Iris pigment epithelial cell (primary cell): ENCODE measurements at places on chromosomes 13 and 19.

DNA sequence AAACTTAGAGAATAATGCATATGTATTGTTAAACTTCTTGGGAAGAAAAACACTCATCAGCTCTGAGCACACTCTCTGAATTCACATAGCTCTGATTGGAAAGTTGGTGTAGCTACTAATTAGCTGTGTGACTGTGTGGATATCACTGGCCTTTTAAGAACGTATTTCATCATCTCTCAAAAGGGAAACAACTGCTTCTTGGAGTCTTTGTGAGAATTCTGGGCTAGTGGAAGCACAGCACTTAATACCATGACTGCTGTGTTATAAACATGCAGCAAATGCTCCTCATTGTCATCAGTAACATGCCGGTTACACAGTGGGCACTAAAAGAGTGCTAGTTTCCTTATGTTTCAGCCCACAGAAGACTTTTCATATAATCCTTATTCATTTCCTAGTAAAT lies 220.9 kb upstream of the CSNK1A1L start:
- peak; percentile 52 for DNase-seq

DNA sequence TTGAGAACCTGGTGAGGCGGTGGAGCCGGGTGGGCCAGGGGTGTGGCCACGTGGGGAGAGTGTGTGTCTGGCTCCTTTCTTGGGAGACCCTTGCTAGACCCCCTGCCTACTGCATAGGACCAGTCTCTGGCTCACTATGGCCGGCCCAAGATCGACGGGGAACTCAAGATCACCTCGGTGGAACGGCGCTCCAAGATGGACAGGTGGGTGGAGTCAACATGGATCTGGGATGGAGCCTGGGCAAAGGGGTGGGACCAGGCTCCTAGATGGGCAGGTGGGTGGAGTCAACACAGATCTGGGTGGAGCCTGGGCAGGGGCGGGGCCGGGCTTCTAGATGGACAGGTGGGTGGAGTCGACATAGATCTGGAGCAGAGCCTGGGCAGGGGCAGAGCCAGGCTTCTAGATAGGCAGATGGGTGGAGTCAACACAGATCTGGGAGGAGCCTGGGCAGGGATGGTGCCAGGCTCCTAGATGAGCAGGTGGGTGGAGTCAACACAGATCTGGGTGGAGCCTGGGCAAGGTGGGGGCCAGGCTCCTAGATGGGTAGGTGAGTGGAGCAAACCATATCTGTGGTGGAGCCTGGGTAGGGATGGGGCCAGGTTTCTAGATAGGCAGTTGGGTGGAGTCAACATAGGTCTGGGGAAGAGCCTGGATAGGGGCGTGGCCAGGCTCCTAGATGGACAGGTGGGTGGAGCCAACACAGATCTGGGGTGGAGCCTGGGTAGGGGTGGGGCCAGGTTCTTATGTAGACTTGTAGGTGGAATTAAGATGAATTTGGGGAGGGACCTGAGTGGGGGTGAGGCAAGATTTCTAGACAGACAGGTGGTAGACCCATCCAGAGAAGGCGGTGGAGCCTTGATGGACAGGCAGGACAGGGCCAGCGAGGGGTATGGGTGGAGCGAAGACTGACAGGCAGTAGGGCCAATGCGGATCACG lies 56.5 kb downstream of the VAV1 start:
- no peak for DNase-seq

GRCh38 chr13:81207636-81208035 lies 866.7 kb upstream of the SPRY2 start:
- DNase-seq: no peak

DNA sequence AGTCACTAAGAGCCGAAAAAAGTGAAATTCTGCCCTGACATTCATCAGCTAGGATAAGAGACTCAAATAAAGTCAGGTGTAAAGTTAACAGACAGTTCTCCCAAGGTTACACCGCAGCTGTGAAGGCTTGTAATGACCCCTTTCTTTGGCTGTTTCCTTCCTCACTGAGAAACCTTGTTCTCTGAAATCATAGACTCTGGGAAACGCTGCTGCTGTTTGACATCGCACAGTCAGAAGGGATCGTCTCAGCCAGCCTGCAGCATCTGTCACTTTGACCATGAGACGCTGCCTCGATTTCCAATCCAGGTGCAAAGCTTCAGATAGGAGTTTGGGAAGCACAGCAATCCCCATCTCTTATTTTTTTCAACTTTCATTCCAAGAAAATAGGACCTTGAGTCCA lies 678 bp downstream of the BCAT2 start:
- no peak for DNase-seq

DNA sequence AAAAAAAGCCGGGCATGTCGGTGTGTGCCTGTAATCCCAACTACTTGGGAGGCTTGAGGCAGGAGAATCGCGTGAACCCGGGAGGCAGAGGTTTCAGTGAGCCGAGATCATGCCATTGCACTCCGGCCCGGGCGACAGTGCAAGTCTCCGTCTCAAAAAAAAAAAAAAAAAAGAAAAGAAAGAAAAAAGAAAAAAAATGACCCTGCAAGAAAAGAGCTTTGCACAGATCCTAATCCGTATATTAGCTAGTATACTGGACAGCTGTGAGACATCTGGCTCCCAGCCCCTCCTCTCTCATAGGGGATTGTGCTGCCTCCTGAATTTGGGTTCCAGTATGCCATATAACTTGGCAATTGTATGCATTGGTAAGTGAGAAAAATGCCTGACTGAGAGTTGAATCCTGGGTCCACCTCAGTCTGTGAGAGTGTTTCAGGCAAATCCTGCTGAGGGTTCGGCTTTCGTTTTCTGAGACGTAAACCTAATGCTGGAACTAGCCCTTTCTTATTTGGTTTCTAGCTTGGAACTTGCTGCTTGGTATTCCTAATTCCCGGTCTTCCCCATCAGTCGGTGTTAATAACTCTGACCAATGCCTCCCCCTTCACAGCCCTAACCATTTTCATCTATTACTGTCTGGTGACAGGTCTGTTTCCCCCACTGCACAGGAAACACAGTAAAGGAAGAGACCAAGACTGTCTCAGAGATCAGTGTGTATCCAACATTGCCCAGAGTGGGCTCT lies 1.3 kb upstream of the AKT2 start:
- DNase-seq: no peak
